ENCODE measurements at places on chromosomes 12 and 14.

- no peak for DNase-seq
Measured at GRCh38 chr14:94747739-94748138, 22.2 kb downstream of the GSC start.

DNA sequence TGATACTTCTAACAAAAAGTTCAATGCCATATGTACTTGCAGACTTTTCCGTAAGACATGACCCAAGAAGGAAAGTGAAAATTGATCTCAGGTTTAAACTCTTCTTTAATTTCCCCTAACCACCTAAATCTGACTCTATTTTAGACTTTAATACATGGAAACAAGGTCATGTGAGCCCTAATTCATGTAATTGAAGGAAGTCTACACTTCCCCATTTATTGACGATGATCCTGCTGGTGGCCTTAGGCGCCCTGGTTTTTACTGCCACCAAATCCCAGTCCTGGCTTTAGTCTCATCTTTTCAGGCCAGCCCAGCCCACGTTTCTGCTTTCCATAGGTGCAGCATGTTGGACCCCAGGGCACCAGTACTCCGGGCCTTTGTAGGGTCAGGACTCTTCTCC is 157.9 kb downstream of the PELI2 start:
- no peak for DNase-seq

GRCh38 chr12:132620113-132620898 is 1.7 kb downstream of the P2RX2 start:
- no peak for DNase-seq

DNA sequence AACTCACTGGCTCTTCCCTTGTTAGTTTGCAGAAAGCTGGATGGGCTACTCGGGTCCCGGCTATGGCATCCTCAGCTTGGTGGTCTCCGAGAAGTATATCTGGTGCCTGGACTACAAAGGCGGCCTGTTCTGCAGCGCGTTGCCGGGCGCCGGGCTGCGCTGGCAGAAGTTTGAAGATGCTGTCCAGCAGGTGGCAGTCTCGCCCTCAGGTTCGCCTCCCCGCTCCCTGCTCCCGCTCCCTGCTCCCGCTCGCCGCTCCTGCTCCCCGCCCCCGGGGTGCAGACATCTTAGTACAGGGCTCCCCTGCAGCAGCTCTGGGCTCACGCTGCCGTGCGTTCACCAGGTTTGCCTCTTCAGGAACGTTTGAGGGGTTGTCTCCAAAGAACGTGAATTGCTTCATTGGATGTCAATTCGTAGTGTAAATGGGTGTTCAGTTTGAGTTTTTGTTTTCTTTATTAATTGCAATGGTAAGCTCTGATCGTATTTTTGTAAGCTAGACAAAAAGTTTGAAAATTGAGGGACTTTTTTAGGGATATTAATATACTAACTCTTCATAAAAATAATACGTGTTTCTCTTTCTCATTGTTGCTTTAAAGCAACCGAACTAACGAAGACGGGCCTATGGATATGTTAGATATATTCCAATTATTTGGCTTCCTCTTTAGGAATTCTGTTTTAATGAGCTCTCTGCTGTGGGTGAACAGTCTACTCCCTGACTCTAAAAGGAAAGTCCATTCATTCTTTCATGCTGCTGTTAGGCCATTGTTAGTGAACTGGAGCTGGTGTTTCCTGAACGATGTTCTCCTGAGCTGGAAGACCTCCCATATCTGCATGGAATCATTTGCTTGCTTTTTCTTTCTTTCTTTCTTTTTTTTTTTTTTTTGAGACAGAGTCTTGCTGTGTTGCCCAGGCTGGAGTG is 71.3 kb downstream of the ANKRD9 start:
- DNase-seq, result peak; percentile 58

GRCh38 chr14:94056579-94057308 is 24.3 kb downstream of the DDX24 start:
- no peak for DNase-seq

- no peak for DNase-seq
Measured at GRCh38 chr12:122868471-122869177, 27.3 kb downstream of the VPS37B start.

DNA sequence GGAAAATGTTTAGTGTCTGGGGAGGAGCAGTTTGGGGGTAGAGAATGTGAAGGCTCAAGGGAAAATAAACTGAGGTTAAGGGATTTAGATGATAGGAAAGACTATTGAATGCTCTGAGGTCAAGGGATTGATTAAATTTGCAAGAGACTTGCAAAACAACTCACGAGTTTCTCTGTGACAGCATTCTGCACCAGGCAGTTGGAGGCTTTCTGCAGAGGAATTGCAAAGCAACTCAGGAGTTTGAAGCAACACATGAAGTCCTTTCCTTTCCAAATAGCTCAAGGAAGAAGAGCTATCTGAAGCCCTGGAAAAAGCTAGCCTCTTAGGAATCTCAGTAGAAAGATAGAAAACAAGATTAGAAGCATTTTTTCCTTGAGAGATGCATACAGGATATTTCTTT is 23.9 kb downstream of the SLC7A8 start:
- no peak for DNase-seq

GRCh38 chr12:62762645-62763044 is 172.3 kb downstream of the PPM1H start:
- no peak for DNase-seq

GRCh38 chr14:53295985-53296582 is 143.0 kb upstream of the DDHD1 start:
- DNase-seq, result no peak

DNA sequence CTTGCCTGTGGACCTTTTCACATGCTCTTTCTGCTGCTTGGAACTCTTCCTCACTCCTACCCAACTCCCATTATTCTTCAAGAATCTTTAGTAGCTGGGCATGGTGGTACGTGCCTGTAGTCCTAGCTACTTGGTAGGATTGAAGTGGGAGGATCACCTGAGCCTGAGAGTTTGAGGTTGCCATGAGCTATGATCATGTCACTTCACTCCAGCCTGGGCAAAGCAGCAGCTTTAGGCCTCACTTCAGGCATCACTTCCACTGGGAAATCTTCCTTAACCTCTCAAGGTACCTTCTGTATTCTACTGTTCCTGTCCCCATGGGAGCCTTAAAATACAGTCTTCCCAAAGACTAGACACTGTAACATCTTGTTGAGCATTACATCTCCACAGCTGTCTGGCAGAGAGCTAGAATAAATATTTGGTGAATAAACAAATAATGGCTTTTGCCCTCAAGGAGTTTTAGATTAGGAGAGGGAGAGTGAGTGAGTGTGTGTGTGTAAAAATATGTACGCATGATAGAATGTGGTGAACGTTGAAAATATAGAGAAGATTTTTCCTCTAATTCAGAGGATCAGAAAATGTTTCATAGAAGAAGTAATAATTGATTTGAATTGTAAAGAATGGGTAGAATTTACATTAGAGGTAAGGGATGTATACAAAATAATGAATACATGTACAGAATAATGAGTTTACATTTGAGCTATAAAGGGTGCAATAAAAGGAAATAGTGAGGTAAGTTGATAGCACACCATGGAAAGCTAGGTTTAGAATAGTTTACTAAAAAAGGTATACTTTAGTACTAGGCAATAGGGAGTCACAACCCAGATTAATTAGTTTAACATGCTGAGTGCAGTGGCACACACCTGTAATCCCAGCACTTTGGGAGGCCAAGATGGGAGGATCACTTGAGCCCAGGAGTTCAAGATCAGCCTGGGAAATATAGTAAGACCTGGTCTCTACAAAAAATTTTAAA is 29.2 kb upstream of the BMAL2 start:
- no peak for DNase-seq

DNA sequence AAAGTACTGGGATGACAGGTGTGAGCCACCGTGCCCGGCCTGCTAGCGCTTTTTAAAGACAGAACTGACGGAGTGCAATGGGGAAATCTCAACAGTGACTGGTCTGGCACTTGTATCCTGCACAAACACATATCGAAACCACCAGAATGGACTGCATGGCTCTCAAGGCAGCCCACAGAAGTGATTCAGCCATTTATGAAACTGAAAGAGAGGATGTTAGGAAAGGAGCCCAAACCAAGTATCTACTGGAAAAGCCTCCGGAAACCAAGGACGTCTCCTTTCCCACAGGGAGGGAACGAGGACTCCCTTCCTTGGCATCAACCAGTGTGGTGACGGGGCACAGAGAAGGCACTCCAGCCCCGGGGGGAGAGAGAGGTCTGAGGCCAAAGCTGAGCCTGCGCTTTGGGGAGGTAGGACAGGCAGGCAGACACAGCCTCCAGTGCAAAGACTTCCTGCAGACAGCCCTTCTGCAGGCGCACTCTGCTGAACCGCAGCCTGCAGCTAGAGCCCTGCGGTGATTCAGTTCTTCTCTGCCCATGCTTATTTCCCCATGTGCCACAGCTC is 16.5 kb downstream of the SLC15A4 start:
- no peak for DNase-seq

DNA sequence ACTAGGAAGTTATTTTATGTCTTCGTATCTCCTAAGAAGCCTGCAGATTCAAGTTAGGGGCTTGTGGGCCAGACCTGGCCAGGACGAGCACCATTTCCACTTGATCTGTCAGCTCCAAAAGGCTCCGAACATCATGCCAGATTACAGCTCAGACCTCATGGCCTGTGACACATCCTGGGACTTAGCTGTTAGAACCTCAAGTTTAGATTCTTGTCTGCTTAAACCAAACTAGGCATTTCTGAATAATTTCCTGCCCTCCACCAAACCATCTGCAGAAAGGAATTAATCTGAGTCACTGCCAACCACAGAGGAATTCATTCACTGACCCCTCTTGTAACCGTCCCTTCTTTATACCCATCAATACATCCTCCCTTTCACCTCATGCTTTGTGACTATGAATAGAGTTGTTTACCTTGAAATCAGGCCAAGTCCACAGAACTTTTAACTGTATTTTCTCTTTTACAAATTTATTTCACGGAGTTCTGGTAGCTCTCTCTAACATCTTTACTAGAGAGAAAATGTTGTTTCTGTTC is 120.3 kb downstream of the FBXL14 start:
- peak; percentile 75 for DNase-seq

DNA sequence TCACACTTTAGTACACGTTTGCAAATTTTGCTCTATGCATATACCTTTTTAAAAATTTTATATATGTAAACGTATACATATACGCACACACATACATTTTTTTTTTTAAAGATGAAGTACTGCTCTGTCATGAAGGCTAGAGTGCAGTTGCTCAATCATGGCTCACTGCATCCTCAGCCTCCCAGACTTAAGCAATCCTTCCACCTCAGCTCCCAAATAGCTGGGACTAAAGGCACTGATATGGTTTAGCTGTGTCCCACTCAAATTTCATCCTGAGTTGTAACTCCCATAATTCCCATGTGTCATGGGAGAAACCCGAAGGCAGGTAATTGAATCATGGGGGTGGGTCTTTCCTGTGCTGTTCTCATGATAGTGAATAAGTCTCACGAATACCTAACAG is 220.8 kb upstream of the CAND1 start:
- DNase-seq, result no peak

DNA sequence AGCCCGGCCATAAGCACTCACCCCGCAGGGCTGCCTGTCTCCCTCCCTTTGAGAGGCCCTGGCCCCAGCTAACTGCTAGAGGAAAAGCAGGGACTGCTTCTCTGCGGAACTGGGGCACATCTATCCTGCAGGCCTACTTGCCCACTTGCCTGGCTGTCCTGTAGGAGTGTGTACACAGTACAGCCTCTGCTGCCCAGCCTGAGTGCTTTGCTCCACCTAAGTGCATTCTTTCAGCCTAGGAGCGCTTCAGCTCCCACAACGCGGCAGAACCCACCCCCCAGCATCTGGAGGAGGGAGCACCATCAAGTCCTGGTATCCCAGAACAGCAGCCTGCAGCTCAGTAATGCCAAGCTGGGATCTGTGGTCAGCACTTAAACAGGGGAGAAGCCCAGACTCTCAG is 79.9 kb upstream of the CD163 start:
- no peak for DNase-seq

DNA sequence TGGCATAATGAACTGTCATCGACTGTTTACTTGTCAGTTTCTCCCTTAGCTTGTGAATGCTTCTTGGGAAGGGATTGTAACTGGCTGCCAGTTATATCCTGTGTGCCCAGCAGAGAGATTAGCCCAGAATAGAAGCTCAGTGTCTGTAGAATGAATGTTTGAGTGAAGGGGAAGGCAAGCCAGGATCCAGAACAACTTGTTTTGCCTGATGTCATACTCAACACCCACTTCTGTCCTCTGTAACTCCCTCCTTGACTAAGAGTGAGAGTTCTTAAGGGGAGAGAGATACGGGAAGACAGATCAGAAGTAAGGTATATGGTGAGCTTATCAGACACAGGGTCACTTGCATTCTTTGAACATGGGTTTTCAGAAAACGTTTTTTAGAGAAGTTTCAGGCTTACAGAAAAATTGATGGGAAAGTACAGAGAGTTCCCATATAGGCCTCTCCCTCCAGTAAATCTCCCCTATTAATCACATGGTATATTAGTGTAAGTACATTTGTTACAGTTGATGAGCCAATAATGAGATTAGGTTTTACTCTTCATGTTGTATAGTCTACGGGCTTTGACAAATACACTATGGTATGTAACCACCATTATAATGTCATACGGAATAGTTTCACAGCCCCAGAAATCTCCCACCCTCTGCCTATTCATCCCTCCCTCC is 5.6 kb upstream of the SPPL3 start:
- no peak for DNase-seq

GRCh38 chr12:22527999-22528398 is 16.3 kb downstream of the C2CD5 start:
- no peak for DNase-seq

DNA sequence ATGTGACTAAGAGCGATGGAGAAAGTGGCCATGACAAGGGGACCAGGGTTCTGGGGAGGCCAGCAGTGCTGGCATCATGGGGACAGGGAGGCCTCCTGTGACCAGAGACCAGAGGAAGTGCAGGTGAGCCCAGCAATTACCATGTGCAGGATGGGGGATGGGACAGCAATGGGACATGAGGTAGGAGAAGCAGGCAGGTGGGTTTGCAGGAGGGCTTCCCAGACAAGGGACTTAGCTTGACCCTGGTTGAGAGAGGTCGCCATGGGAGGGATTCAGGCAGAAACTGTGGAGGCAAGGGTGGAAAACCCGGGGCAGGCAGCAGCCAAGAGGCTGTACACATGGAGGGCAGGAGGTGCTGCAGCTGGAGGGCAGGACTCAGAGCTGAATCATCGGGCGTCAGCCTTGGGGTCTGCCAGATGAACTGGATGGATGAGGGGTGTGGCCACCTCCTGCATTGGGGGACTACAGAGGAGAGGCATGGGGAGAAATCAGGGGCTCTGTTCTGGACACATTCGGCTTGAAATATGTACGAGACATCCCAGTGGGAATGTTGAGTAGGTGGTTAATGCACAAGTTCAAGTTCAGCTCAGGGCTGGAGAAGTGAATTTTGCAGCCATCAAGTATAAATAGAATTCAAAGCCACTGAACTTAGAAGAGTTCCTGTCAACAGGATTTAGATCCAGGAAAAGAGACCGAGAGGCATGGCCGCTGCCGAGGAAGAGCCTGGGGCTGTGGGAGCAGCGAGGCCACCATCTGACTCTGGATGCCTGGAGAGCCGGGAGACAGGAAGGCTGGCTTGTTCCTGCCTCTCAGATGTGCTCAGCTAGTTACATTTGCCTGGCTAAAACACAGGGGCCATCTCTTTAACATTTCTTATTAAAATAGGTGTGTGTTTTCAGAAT is 36.6 kb downstream of the SFSWAP start:
- no peak for DNase-seq

DNA sequence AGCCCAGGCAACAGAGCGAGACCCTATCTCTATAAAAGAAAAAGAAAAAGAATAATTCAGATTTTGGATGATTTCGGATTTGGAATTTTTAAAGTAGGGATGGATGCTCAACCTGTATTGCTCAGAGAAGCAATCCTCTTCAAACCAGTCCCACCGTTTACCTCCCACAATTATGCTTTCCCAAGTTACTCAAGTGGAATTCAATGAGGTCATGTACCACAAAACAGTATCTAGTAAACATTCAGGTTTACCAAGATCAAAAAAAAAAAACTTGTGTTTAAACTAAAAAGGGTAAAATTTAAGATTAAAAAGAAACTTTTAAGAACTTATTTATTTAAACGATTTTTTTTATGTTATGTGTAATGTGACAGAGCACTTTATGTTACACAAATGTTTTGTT is 2.5 kb downstream of the KDM5A start:
- no peak for DNase-seq
